ENCODE measurements at places on chromosomes 16 and 17.

GRCh38 chr17:58402047-58402446 is 15.3 kb downstream of the RNF43 start:
- DNase-seq: no peak

DNA sequence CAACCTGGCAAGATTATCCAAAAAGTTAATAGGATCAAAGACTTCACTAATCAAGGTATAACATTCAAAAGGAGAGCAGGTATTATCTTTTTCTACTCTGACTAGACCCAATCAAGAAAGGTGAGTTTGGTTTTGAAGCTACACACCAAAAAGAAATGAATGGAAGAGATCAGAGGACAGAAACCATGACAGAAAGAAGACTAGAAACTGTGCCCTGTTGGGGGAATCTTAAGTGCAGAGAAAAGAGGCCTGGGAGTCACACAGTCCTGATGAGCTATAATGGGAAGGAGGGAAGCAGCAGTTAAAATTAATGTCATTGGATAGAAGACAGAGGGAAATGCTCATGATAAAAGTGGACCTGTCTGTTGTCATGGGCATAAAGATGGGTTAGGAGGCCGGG is 17.3 kb downstream of the ZZEF1 start:
- DNase-seq: no peak

GRCh38 chr17:79023886-79024771 is at the start of gene C1QTNF1:
Gene C1QTNF1 (plus strand): TSS chr17:79024169. CDS start chr17:79043969, 19,800 bp downstream.
- DNase-seq: no peak

- DNase-seq: no peak
Observed at GRCh38 chr16:46828292-46828691, 2.7 kb downstream of the C16orf87 start.

GRCh38 chr16:24980077-24980793 is 34.9 kb downstream of the ARHGAP17 start:
- no peak for DNase-seq

DNA sequence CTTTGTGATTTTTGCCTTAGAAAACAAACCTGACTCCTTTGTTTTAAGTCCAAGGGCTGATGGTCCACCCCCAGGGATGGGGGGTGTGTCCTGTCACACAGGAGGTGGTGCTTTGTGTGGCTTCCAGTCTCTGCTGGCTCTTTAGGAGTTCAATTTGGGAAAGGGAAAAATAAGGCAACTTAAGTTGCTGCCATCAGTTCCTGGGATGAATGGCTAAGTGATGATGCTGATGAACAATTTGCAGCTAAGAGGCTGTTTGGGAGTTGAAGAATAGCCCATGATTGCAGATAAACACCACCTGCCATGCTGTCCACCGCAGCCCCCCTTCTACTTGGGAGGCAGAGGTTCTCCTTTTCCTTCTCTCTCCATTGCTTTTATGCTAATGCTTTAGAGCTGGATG is 40.2 kb downstream of the ARL4D start:
- peak; percentile 83 for DNase-seq

DNA sequence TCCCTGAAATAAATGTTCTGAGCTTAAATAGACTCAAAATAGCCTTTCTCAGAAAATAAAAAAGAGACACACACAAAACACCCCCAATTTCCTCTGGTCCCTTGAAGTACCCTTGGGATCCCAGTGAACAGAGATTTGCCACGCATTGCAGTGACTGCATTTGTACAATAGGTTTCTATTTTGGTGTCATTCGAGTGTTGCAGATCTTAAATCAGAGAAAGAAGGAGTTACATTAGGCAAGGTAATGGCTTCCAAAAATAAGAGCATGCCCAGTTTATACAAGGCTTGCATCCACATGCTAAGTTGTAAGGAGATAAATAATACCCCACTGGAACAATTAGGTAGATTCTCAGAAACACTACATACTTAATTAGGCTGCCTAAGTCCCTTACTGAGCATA is 2.2 kb downstream of the TOX3 start:
- no peak for DNase-seq

- DNase-seq: no peak
Observed at GRCh38 chr16:1335996-1336395, 2.6 kb downstream of the BAIAP3 start.

DNA sequence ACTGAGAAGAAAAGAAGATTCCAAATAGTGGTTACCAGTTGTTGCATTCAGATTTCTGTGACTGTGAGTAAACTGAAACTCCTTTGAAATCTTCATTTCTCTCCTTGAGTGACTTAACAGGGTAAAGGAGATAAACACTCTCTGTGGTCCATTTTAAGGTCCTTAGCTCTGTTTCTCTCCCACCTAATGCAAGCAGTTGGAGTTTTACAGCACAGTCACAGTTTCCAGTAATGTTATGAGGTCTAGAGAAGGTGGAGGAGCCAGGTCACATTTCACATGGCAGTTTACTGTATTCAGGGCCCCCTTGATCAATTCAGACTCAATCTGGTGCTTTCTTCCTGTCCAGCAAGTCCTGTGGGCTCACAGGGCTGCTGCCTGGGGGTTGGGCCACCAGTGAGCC is 32.2 kb upstream of the SLC12A3 start:
- DNase-seq: no peak

- DNase-seq: peak; percentile 82
Observed at GRCh38 chr17:4365103-4365627, 1.3 kb downstream of the UBE2G1 start.

DNA sequence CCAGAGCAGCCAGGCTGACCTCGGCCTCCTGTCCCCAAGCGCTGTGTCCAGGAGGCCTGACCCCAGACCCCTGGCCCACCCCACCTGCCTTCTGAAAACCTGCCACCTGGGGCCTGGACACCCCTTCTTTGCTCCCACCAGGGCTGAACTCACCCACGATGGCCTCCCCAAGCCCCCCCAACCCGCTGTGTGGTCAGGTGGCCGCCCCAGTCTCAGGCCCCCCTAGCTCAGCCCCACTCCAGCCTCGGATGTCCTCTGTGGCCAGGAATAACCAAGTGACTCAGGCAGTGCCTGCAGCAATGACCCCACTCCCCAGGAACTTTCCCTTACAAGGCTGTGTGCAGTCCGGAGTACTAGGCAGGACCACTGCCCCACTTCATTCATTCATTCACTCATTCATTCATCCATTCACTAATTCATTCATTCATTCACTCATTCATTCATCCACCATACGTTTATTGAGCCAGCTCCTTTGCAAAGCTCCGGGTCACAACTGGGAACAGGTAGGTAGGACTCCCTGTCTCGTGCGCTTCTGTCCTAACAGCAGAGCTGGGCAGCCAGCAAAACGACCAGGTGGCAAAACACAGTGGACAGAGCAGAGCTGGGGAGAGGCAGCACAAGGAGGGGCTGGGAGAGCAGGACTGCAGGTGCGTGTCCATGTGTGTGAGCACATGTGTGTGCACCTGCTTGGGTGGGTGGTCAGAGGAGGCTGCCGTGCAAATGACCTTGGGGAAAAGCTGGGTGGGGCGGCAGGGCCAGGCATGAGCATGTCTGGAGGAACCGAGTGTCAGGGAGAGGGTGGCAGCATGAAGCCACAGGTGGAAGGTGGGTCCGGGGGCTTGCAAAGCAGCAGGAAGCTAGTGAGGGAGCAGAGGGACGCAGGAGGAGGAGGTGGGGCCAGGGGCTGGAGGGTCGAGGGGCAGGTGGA is 75.8 kb upstream of the CBX4 start:
- no peak for DNase-seq

DNA sequence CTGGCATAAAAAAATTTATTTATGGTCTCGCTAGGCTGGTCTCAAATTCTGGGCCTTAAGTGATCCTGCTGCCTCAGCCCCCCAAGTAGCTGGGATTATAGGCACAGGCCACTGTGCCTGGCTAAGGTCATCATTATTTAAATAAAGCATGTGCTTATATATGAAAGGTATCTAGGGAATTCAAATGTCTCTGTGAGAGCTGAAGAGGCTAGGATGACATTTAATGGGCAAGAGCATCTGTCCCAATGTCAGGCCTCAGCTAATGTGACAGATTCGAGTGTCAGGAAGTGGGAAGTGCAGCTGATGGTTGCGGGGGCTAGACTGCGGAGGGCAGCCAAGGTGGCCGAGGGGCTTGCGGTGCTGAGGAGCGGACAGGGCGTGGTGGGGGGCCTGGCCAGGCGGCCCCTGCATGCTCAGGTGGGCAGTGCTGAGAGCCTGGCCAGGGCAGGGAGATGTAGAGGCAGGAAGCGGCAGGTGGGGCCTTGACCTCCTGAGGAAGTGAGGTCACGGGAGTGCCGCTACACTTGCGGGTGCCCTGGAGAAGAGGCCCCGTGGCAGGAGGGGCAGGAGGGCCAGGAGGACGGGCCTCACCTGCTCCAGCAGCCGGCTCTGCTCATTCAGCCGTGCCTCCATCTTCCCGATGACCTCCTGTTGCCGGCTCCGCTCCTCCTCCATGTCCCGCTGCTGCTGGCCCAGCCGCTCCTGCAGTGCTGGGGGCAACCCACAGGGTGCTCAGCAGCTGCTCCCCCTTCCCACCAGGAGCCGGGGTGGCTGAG is 12.6 kb upstream of the MRPL38 start:
- DNase-seq: no peak

DNA sequence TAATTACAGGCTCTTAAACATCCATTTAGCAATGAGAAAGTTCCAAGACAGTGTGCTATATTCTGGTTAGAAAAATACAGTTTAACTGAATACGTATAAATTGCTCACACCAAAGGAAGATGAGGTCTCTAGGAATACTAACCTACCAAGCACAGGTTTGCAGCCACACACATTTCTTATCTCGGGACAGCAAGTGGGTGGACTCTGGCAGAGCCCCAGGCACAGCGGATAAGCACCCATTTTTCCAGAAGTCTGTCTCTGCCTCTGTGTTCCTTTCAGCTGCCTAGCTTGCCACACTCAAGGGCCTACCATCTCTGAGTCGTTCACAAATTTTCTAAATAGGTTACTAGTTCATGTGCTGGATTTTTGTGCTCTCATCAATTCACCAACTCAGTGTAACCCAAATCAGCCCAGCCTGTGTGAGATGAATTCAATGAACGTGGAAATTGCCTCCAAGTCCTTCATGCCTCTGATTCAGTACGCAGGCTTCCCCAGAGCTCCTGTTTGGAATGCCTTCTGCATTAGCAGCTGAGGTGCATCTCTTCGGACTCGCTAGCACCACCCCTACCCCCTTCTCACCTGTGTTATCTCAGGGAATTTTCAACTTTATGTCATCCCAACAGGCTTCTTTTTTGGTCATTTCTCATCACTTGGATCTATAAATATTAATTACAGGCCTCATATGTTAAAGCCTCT is 581.0 kb upstream of the CDH11 start:
- no peak for DNase-seq

DNA sequence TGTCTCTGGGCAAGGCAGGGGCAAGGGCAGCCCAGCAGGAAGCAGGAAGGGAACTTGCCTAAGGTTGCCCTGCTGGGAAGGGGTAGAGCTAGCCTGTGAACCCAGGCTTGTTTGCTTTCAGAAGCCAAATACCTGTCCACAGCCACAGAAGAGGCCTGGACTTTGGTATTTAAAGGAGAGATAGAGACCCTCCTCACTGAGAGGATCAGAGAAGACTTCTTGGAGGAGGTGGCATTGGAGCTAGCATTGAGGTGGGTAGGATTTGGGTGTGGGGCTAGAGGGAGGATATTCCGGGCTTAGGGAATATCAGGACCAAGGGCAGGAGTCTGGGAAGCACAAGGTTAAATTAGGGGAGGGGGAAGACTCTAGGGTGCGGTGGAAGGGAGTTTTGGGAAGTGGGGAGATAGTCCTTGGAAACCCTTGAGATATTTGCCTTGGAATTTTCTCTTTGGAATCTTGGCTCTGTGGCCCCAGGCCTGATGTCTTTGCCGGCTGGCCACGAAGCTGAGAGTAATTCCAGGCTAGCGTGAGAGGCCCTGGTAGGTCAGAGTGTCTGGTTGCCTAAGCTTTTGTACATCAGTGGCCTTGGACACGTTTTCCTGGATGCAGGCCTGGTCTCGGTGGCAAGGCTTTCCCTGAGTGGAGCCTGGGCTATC is 13.1 kb upstream of the ETV4 start:
- no peak for DNase-seq

DNA sequence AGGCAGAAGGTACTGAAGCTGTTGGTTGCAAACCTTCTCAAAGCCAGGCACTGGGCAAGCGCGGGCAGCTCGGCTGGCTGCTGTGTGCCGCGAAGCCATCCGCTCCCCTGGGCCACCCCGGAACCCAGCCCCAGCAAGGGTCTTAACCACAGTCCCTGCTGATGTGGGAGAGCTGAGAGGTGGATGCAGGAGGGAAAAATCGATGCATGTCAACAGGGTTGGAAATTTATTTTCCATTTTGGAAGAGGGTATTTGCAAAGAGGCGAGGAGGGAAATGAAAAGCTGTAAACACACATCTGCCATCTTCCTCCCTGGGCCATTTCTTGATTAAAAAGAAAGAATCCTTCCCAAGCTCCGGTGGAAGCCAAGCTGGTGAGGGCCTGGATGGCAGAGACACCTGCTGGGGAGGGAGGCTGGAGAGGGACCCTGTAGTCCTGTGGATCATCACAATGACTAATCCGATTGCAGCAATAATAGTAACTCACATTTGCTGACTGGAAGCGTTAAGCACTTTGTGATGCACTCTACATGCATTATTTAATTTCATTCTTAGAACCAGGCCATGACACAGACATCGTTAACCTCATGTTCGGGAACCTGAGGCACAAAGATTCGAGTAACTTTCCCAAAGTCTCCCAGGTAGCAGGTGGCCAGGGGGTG is 13.9 kb upstream of the TBX2 start:
- DNase-seq: no peak

DNA sequence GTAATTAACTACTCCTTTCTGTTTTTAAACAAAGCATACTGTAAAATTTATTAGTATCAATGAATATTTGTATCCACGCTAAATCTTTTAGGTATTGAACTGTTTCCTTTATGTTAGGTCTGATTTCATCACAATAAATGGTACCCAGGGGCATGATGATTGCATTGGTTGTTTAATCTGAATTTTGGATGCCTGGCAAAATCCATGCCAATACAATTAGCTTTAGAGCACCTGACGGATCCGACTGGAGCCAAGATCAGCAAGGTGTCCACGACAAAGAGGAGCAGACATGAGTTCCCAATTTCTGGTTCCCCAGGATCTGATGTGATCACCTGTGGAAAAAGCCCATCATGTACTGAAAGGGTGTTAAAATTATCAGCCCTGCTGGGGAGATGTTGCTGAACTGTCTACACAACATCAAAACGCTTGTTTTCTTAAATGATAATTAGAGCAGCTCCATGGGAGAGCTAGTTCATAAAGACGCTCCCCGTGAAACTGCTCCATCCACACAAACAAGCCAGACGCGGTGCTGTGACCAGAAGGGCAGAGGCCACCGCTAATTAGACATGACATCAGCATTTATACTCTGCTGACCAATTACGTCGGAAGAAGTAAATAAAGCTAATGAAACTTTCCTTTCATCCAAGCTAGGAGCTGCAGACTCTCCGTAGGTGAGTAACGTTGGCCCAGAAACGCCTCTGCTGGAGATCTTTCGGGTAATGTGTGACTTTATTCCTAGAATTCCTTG is 151.7 kb downstream of the CPPED1 start:
- no peak for DNase-seq
